Activated T-helper 1 cell treated with Interleukin-2 at 50 U/mL for 16 hours (primary cell): ENCODE measurements at places on chromosomes 6 and 20.

GRCh38 chr6:24504649-24505586 is 10.1 kb downstream of the ALDH5A1 start:
- DNase-seq: no peak

DNA sequence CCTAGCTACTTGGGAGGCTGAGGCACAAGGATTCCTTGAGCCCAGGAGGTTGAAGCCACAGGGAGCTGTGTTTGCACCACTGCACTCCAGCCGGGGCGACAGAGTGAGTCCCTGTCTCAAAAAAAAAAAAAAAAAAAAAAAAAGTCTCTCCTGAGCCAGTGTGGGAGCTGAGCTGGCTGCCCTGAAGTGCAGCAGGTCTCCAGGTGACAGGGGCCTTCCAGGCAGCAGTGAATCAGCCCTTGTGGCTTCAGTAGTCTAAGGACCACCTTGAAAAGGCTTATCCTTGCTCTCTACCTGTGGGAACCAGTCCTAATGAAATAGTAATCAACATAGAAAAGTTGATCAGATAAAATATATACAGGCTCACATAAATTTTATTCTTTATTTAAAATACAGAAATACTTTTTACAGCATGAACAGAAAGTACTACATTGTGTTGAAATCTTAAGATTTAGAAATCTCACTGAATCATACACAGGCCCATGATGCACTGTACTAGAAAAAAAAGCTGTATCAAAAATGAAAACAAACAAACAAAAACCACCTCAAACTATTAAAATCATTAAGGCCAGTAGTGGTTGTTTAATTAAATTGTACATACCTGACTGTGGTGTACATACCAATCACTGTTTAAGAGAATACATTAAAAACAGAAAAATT is 128.9 kb downstream of the SCML4 start:
- no peak for DNase-seq

GRCh38 chr6:3623451-3624249 is 127.9 kb downstream of the PXDC1 start:
- no peak for DNase-seq

GRCh38 chr6:31210123-31210522 is 39.6 kb upstream of the POU5F1 start:
- no peak for DNase-seq

- no peak for DNase-seq
These were observed 173.4 kb downstream of the DTNBP1 start for GRCh38 chr6:15489261-15489962.

DNA sequence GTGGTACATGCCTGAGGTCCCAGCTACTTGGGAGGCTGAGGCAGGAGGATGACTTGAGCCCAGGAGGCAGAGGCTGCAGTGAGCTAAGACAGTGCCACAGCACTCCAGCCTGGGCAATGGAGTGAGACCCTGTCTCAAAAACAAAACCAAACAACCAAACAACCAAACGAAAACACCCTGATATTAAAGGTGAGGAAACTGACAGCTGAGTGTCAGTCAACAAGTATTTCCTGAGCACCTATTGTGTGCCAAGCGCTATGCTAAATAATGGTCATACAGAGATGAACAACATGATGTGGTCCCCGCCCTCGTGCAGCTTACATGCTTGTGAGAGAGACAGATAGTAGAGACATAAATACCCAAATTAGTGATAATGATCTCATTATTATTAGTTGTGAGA is 1.9 kb upstream of the TULP1 start:
- no peak for DNase-seq

DNA sequence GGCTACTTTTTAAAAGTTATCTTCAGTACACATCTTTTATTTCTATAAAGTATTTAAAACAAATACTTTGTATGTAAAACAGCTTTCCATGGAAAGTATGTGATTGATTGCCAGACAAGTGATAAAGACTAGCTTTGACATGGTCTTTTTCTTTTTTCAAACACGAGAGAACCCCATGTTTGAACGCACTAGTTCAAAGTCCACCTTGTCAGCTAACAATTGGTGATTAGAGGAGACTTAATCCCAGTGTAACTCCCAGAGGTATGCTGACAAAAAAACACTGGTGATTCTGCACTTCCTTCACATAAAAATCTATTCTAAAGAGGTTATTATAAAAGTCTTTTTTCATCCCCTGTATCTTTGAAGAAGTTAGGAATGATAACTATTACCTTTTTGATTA is 438.1 kb downstream of the GJA1 start:
- no peak for DNase-seq

DNA sequence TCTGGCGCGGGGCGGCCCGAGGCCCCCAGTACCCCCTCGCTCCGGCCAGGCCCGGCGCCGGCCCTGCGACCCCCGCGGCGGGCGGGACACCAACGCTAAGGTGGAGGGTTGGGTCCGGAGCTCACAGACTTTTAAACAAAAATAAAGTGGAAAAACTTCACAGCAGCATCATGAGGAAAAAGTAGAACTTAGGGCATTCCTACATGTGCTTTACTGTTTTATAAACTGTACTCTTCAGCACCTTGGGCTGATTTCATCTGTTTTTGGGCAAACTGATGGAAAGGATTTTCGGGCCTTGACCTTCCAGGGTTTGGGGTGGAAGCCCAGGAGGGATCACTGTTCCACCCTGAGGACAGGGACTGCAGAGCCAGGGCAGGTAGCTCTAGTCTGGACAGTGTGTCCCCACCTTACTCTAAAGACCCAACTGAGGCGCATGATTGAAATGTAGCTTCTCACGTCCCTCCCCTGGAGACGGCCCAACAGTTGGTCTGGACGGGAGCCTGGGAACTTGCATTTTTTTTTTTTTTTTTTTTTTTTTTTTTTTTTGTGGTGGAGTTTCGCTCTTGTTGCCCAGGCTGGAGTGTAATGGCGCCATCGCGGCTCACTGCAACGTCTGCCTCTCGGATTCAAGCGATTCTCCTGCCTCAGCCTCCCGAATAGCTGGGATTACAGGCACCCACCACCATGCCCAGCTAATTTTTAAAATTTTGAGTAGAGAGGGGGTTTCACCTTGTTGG is 740 bp downstream of the NELFCD start:
- no peak for DNase-seq
